ENCODE measurements at places on chromosomes 16 and 17.

- no peak for DNase-seq
These were observed 70.2 kb downstream of the SPAG9 start for GRCh38 chr17:51050291-51051033.

GRCh38 chr17:49509588-49509917, 14.5 kb downstream of the NGFR start:
- DNase-seq, result no peak

GRCh38 chr16:86424398-86424797, 85.9 kb upstream of the FOXF1 start:
- no peak for DNase-seq

DNA sequence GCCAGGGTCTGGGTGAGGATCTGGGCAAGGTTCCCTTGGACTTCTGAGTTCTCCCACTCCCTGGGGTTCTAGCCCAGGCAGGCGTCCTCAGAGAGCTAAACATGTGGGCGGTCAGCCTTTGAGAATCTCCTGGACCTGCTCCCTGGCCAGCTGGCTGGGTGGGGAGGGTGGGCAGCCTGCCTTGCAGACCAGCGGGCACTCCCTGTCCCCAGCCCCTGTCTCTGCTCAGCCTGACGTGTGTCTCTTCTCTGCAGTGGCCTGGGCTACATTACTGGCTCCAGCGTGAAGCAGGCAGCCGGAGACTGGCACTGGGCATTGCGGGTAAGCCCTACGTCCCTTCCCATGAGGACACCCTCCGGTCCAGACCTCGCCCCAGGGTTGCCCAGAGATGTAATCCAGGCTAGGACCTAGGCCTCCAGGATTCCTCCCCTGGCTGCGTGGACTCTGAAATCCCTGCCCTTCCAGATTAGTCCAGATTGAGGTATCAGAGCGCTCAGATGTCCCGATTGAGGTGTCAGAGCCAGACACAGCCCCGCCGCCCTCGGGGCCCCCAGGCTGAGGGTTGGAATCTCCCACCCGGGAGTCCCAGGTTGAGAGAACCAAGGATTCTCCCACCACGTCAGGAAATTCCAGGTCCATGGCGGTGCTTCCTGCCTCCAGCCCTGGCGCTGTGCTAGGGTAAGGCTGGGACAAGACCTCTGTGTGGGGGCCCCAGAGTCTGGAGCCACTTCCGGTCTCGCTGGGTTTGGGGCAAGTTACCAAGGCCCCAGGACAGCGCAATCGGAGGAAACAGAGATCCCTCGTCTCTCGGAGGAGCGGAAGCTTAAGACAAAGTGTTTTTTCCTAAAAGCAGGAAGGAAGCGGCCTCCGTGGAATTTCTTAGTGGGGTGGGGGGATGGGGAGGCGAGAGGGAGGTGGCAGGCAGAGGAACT, 24.1 kb downstream of the MYBBP1A start:
- no peak for DNase-seq

DNA sequence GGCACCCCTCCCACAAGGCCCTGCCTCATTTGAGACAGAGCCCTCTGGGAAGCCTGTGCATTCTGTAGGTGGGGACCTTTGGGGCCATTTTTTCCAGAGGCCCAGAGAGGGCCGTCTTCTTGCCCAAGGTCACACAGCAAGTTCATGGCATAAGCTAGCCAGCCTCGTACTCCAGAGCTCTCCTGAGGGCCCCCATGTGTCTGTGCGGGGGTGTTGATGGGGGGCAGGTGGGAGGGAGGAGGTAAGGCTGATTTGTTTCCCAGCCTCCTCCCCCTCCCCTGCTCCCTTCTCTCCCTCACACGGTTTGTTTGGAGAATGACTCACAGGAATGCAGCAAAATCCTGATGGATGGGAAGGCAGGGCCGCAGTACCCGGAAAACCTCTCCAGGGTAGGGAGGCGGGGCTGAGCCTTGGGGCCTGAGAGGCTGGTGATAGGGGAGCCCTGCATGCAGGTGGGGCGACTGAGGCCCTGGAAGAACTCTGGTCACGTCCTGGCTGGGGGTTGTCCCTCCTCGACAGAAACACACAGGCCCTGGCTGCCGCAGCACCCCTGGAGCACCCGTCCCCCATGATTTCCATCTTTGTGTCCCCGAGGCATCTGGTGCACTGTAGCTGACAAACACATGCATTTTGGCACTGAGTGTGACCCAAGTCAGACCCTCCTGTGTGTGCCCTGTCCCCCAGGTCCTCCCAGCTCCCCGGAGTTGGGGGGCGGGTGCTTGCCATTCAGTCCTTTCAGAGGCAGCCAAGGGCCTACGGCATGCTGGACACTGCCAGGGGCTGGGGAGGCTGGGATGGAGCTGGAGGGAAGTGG, 29.7 kb downstream of the RAI1 start:
- DNase-seq, result no peak

DNA sequence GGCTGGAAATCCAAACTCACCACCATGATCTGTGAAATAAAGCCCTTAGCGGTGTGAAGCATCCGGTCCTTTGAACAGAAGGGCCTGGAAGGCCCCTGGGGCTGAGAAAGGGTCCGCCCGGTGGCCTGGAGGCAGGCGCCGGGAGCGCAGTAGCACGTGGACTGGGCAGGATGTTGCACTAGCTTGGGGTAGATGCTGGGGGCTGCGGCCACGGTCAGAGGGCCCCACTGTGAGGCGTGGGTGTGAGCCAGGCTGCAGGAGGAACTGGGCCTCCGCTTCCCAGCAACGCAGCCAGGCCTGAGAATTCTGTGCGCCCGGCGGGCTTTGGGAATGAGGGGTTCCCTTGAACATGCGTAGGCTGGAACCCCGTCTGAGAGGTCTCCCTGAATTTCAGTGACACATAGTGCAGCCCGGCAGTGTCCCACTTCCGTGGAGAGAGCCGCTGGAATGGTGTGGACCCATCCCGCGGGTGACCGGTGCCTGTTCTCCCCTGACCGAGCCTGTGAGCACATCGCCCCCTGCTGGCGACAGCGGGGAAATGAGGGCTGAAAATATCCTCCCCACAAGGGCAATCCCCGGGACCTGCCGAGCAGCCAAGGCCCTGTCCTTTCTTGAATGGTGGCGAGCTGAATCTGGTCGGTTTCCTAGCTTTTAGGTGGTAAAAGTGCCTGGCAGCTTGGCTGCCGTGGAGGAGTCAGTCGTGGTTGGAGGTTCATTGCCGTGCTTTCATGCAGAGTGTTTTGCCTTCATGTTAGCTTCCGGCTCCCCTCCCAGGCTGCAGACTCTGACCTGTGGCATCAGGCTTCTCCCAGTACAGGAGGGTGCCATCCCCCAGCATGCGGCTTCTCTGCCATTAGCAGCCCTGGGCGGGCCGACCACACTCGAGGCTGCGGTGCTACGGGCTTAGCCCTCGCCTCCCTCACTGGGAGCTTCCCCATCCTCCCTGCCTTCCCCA, 43.8 kb downstream of the DNAJA2 start:
- no peak for DNase-seq

- DNase-seq, result no peak
These were observed 279.7 kb downstream of the SLC39A11 start for GRCh38 chr17:72812823-72813222.

GRCh38 chr17:42525221-42525620, 10.8 kb upstream of the NAGLU start:
- no peak for DNase-seq

DNA sequence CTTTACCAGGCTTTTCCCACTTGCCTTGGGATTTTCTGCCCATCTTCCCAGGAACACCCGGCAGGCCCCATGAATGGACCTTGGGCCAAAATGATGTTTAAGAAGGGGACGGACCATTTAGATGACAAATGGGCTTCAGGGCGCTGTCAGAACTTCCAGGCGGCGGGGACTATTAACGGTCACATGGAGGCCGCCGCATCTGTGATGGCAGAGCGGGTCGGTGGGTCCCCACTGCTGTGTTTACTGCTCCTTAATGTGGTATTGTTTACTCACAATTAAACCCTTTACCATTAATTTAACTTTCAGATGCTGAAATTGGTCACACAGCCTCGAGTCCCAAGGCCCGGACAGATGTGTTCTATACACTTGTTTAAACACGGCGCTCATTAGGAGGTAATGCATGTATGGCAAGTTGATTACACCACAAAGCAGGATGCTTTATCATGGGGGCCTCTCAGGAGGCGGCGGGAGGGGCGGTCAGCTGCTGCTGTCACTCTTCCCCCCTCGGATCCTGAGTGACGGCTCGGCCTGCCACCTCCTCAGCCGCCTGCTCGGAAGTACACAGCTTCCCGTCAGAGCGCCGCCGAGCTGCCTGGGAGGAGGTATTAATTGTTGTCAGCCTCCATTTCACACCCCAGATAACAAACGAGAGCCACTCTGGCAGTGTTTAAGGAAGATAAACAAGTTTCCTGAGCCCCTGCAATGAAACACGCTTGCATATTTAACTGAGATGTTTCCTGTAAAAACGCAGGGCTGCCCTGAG, 83.9 kb upstream of the IRX3 start:
- DNase-seq, result no peak

DNA sequence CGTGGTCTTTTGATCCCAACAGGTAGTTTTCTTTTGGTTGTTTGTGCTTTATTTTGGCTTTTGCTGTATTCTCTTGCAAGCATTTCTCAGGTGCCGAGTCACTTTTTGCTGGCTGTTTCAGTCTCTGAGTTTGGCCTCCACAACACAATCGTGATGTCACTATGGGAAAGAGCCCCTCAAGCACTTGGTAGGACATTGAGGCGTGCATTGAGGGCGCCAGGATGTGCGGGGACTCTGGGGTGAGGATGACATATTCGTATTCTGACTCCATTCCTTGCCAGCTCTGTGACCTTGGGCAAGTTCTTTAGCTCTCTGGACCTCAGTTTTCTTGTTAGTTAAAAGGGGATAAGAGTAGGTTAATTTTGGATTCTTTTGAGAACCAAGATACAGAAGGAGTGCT, 13.0 kb downstream of the KSR1 start:
- DNase-seq, result no peak

GRCh38 chr17:49397586-49397985, 17.1 kb downstream of the PHB1 start:
- no peak for DNase-seq

DNA sequence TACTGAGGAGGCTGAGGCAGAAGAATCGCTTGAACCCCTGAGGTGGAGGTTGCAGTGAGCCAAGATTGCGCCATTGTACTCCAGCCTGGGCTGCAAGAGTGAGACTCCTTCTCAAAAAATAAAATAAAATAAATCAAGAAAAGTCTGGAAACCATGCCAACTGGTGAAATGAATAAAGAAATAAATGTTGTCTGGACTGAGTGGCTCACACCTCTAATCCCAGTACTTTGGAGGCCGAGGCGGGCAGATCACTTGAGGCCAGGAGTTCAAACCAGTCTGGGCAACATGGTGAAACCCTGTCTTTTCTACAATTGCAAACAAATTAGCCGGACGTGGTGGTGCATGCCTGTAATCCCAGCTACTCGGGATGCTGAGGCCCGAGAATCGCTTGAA, 744 bp upstream of the LRRC37A3 start:
- DNase-seq, result no peak

DNA sequence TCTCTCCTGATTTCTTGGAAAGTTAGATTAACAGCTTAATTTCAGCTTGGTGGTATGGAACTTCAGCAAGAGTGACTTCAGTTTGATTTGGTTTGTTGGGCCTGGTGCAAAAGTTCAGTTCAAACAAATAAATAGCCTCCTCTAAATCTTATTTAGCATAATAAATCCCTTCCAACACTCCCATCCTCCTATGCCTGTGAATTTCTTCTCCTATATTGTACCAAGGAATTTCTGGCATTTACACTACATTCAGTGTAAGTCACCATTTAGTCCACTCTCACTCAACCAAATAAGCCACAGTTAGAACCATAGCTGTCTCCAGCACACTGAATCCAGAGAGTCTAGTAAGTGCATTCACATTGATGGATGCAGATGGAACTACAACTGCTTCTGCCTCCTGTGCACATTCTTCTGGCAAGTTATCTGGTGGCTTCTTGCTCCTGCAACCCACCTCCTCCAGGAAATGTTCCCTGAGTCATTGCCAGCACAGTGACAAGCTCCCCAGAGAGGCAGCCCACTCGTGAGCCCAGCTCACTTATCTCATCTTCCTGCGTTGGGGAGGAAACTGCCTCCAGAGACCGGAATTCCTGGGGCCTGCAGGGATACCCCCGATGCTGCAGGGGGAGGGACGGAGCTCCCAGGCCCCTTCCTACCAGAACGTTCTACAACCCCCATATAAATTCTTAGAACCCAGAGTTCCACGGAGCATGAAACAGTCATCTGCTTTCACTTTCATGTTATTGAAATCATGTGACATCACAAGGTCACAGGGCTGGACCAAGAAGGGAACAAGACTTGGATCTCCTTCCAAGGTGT, 318.3 kb downstream of the PHKB start:
- no peak for DNase-seq

DNA sequence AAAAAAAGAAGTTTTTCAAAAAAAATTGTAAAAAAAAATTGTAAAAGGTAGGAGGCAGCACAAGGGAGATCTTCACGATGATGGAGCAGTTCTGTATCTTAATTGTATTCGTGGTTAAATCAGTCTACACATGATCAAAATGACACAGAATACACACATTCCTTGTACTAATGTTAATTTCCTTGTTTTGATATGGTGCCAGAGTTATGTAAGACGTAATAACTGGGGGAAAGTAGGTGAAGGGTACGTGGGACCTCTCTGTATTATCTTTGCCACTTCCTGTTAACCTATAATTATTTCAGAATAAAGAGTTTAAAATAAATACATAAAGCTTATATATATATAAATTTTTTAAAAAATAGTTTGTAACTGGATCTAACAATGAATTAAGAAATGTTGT, 36.8 kb downstream of the HELZ start:
- no peak for DNase-seq

- no peak for DNase-seq
These were observed 175.9 kb downstream of the SPECC1 start for GRCh38 chr17:20184977-20185619.

DNA sequence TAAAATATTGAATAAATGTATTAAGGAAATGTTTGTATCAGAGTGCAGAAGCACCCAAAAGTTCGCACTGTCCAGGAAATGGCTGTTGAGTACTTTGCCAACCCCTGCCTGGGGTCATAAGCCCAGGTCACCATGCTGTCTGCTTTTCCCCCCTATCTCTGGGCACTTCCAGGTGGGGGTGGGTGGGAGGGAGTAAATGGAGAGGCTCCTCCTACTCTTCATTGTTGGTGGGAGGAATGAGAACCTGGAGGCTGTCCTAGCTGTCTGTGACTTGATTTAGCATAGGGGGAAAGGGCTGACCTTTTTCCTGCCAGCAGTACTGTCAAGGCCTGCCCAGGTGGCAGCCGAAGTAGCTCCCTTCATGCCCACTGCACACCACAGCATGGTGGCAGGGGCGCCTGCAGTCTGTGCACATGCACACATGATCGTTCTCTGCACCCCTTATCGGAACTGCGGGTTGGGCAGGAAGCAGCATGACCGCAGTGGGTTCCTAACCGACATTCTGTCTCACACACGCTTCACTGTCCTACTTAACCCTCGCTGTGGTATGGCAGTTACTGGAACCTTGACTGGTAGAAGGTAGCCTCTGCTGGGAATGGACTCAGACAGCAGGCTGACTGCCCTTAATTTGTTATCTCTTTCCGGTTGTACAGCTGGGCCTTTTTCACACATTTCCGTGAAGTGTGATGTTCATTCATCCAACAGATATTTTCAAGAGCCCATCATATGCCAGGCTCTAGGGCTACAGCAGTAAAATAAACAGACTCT, 41.5 kb downstream of the LDHD start:
- DNase-seq, result no peak

GRCh38 chr17:61684172-61684571, 93.2 kb upstream of the NACA2 start:
- DNase-seq, result no peak
